ENCODE measurements at places on chromosomes 2 and 18. TPM values are rescaled to one million over a fixed set of nuclear protein-coding genes. Genes with fewer than 3 reads are reported as not detected.
A peak's percentile ranks its signal among the peaks of the same experiment; 100 is the strongest.

Gene CCBE1
- 5.3 TPM for total RNA-seq

Gene IL1R2
- total RNA-seq, result not detected

Gene HTR2B
- 0.49 TPM for total RNA-seq

Gene CHRND
- 0.14 TPM for total RNA-seq

- ATAC-seq, result no peak
These were observed 326.5 kb upstream of the SLC39A10 start for GRCh38 chr2:195330513-195330956.

GRCh38 chr18:12369211-12369610, 7.8 kb downstream of the AFG3L2 start:
- ATAC-seq, result no peak

DNA sequence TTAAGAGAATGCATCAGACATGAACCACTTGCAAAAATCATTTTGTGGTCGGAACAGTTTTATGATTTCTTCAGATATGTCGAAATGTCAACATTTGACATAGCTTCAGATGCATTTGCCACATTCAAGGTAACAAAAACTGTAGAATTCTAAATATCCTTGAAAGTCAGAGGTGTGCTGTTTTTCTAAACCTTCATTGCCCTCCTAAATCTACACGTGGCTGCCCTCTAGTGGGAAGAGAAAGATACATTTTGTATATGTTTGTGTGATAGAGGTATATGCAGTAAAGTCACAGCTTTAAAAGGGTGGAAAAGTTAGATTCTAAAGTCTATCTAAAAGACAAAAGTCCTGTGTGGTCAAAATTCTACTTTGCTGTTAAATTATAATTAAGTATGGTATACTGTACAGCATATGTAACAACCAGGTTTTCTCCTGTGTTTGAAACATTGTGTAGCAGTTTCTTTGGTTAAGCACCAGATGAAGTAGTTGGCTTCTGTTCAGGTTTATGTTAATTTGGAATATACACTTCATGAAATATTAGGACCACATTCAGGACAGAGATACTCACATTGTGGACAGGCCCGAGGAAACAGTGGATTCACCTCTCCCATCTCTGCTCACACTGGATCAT, 65.9 kb upstream of the ITM2C start:
- peak; percentile 43 for ATAC-seq

DNA sequence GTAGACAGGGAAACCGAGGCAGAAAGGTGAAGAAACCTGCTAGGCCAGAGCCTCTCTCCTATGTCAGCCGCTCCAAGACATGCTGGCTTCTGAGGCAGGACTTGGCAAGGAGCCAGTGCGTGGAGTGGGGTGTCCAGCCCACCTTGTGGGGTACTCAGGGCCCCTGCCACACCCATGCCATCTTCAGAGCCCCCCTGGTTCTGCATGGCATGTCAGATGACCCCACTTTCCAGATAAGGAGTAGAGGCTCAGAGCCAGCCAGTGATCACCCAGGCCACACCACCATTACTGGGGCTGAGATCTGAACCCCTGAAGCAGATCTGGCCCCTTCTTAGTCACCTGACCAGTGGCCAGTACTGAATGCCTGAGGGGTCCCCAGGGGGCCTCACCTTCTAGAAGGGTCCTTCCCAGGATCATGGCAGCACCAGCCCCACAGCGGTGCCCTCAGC, 14.7 kb downstream of the CROCC2 start:
- ATAC-seq, result no peak

DNA sequence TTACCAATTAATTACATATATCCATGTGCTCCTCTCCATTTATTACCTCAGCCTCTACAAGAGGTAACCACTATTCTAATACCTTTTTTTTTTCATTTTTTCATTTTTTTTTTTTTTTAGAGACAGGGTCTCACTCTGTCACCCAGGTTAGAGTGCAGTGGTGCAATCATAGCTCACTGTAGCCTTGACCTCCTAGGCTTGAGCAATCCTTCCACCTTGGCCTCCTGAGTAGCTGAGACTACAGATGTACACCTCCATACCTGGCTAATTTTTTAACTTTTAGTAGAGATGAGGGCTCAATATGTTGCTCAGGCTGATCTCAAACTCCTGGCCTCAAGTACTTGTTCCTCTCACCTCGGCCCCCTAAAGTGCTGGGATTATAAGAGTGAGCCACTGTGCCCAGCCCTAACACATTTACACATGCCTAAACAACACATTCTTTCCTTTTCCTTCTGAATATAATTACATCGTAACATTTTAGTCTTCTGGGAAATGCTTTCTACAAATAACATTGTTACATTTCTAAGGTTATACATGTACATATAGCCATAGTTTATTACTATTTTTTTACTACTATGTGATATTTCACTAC, 10.5 kb downstream of the PPIL3 start:
- ATAC-seq, result no peak
